Left ventricle myocardium inferior (tissue), 1 donor: ENCODE measurements at places on chromosomes 7 and 10.

DNA sequence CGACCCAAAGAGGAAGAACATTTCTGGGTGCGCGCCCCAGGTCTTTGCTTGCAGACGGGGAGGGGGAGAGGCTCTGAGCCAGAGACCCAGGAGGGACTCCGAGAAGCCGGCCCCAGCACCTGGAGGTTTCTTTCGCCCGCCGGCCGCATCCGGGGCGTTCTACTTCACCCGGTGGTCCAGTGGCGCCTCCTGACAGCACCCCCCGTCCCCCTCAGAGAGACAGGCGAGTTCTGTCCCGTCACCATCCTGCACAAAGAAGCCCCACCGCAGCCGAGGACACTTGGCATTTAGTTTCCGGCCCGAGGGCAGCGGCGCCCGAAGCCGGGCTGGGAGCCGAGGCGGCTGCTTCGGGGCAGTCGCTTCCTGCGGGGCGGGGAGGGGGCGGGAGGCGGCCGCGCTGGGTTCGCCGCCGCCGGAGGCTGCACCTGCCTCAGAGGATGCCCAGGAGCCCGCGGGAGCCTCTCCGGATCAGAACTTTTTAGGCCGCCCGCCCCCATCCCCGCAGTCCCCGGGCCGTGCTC is at the start of gene TMEM178B:
Gene TMEM178B, plus strand, starts transcription at position 424 of the 521 bp plus-strand sequence.
- DNase-seq = no peak

- DNase-seq = no peak
These were observed 194.8 kb upstream of the PTN start for GRCh38 chr7:137538361-137538762.

GRCh38 chr10:34206078-34206934 is 608.8 kb downstream of the PARD3 start:
- DNase-seq = no peak

- peak; percentile 51 for DNase-seq
These were observed 70.2 kb downstream of the ZRANB1 start for GRCh38 chr10:125011926-125012705.

- DNase-seq = no peak
These were observed 6.6 kb upstream of the FEZF1 start for GRCh38 chr7:122311050-122311700.

- no peak for DNase-seq
These were observed 121.2 kb upstream of the FOXP2 start for GRCh38 chr7:114293289-114294012.

- DNase-seq = no peak
These were observed 60.3 kb upstream of the ZC3HAV1 start for GRCh38 chr7:139169816-139170215.

- no peak for DNase-seq
These were observed 105.2 kb upstream of the GSDME start for GRCh38 chr7:24862461-24862860.

- no peak for DNase-seq
These were observed 314.1 kb downstream of the WDR37 start for GRCh38 chr10:1370298-1370697.

- DNase-seq = no peak
These were observed 98.3 kb upstream of the PRSS58 start for GRCh38 chr7:142356166-142356565.

- no peak for DNase-seq
These were observed 20.8 kb upstream of the CYTH3 start for GRCh38 chr7:6293202-6293601.

- DNase-seq = no peak
These were observed 190.7 kb upstream of the GPR26 start for GRCh38 chr10:123475466-123475865.

- no peak for DNase-seq
These were observed 175.9 kb downstream of the BAMBI start for GRCh38 chr10:28853195-28853594.

GRCh38 chr7:5395246-5395645 is 28.4 kb downstream of the TNRC18 start:
- no peak for DNase-seq

DNA sequence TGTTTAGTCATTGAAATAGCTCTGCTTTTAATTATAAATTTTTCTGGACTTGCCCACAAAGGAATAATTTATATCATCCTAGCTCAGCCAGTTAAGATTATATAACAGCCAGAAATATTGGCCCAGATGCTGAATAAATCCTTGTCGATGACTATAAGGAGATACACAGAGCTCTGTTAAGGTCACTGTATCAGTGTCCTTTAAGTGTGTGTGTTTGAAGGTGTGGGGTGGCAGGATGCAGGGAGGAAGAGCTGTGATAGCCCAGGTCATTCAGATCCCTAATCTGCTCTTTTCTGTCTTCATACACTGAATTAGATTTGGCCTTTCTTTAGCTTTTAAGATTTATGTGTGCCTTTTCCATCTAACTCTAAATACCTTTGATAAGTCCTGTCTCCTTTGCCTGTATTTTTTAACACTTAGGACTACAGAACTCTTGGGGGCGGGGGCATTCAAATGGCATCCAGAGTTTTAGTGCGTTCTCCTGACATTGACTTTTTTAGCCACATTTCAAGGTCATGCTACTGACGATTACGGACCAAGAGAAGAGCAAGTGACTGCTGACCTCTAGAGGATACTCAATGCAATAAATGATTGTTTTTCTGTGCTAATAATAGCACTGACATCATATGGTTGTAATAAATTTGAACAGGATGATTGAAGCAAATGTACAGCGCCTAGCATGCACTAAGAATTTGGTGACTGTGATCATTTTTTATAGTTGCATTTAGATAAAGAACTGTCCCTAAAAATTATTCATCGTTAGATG is 172.3 kb downstream of the CACNB2 start:
- DNase-seq = no peak

DNA sequence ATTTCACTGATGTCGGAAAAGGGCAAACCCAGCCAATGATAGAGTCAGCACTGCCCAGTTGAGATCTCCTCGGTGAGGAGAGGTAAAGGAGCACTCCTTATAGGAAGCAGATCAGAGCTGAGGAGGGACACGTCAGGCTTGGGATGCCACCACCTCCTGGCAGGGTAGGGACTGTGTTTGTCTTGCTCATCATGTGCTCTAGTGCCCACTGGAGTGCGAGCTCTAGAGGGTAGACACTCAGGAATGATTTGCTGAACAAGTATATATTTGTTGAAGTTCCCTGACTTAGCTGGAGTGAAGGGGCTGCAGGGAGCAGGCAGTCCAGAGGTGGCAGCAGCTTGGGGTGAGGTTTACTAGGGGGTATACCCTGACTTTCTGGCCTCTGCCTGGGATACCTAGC is 146.5 kb downstream of the NOC3L start:
- no peak for DNase-seq

DNA sequence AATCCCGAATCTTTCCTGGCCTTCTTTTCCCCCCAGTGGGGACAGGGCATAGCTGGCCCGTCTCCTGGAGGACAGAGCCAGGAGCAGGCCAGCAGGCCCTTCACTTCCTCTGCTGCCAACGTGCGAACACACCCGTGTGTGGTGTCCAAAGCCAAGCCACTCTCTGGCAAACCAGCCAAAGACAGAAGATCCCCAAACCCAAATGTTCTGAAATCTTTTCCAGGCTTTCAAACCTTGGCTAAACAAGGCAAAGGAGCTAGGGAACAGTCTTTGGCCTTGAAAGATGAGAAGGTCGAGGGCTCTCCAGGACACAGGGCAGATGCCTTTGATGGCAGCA is 63.0 kb downstream of the PROSER2 start:
- no peak for DNase-seq
